WTC11 (cell line): ENCODE measurements at places on chromosomes 5 and 9.

- DNase-seq, result no peak
Measured at GRCh38 chr5:132853323-132853722, 12.9 kb downstream of the GDF9 start.

DNA sequence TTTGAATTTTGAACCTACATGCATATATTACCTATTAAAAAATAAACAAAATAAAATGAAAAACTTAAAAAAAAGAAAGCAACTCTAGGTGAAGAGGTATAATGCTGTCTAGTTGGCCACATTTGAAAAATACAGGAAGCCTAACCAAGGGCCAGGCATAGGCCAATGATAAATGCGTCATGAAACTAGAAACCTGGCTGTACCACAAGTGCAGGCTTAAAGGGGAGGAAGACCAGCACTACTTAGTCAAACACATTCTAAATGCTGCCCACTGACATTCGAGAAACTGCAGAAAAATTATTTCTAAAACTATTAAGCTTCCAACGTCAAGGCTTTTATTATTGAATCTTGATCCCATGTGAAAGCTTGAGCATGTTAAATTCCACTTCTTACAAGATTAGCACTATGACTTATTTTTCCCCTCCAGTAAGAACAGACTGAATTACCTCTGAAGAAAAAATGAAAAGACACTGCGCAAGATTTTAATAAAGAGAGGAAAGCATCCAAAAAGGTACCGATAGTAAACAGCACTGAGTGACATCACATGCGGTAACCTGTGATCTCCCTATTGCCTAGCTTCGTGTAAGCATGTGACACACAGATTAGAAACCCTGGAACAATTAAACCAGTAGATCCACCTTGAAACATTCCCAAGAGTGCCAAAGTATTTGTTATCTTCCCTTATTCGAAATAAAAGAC, 16.2 kb downstream of the CDC14B start:
- DNase-seq, result no peak

GRCh38 chr5:112685386-112685785, 52.3 kb upstream of the APC start:
- DNase-seq, result no peak

DNA sequence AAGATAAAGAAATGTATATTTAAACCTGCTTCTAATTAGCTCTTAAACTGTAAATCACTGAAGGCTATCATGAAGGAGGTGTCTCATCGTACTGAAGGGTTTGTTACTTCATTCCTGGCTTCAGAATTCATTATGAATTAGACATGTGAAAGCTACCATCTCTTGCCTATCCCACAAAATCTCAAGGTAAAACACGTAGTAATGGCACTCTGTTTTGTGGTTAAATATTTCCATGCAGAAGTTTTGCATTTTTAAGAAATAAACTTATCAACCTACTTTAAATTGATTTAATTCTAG, 490.7 kb upstream of the NUDT12 start:
- DNase-seq, result no peak

GRCh38 chr9:124210697-124211096, 47.1 kb upstream of the NEK6 start:
- no peak for DNase-seq

- DNase-seq, result no peak
Measured at GRCh38 chr5:113005454-113005853, 28.9 kb downstream of the DCP2 start.

GRCh38 chr9:84235511-84235910, 105.0 kb downstream of the SLC28A3 start:
- no peak for DNase-seq

DNA sequence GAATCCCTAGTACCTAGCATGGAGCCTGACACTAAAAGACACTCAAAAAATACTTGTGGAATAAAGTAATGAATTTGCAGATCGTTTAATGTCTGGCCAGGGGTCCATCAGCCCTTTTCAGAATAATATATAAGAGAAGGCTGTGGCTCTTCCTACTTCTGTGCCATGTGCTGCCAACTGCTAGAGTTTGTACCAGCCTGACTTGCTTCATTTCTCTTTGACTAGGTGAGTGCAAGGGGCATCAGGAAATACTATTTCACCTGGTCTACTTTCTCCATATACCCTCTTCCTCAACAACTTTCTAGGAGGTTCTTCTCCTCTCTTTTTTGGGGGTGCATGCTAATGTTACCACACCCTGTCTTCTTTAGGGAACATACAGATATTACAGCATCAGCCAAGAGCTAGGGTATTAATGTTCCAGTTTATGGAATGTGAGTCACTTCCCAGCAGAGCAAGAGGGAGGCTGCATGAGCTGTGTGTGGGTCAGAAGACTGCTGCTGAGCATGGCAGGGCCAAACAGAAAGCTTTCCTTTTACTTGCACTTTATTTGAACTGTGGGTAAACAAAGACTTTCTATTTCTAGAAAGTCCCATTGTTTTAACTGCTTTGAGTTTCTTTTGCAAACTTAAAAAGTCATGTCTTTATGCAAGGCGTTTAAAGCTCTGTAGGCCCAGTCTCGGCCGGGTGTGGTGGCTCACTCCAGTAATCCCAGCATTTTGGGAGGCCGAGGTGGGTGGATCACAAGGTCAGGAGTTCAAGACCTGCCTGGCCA, 158.9 kb downstream of the ADAMTSL1 start:
- DNase-seq, result no peak

DNA sequence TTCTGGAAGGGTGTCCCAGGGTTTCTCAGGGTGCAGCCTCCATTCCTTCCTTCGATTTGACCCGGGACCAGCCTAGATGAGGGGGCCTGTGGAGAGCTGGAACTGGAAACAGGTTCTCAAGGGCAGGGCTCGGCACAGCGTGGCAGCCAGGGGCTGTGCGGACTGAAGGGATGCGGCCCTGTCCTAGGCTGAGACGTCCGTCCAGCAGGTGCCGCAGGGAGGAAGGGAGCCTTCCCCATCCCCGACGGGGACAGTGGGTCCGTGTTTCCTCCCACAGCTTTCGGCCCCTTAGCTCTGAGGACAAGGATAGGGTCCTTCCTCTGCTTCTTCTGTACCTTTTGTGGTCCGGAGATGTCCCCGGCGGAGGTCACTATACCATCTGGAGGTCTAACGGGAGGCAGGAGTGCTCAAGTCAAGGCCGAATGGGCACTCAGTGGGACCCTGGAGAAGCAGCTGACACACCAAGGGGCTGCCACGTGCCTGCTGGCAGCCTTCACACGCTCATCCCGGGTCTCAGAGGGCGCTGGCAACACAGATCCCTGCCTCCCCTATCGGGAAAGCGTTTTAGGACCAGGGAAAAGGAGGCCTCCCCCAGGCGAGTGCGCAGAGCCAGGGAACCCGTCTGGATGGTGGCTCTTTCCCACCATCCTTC, 49.9 kb downstream of the USP20 start:
- DNase-seq, result peak; percentile 31

DNA sequence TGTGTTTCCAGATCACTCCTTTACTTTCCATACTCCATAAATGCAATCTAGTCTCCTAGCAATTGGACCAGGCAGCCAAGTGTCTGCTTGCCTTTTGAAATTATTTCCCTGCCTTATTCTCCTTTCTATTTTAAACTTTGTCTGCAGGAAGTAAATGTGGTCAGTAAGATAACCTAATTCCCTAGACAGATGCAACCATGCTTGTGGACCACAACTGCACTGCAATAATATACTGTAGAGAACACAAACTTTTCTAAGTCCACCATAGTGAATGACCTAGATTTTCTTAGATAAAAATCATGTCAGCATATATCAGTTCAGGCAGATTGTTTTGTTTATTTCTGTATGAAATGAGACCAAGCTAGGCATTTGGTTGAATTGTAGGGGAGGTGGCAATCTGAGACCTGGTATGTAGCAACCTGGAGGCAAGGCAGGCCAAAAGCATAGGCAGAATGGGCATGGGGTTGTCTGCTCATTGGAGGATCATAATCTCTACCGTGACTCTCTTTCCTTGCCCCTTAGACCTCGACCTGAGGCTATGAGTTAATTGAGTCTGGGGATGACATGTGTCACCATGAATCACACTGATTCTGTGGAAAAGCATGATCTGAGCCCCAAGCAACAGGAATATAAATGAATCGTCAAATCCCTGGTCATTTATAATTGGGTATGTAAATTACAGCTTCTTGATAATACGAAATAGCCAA, 20.7 kb downstream of the ACTL7B start:
- no peak for DNase-seq

DNA sequence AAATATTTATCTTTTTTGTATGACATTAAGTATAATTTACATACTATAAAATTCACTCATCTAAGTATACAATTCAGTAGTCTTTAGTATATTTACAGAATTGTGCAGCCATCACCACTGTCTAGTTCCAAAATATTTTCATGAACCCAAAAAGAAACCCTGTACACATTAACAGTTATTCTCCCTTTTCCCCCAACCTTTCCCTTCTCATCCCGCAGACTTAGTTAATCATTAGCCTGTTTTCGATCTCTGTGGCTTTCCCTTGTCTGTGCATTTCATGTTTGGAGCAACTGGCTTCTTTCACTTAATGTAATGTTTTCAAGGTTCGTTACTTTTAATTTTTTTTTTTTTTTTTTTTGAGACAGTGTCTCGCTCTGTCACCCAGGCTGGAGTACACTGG, 37.5 kb downstream of the MTREX start:
- DNase-seq, result no peak

DNA sequence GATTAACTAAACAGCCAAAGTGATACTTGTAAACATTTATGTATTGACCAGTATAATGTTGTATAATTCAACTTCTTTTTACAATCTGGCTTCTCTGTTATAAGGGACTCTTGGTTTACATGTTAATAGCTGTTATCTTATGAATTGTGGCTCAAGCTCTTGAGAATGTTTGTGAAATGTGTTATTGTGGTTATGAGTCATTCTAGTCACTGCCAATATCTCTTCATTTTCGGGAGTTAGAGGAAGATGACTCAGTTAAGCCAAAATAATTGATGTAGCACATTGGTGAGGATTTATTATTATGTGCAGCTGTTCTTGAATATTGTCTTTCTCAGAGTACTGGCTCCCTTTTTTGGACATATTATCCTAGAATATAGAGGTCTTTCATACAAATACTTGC, 655.2 kb upstream of the RIOK2 start:
- DNase-seq, result no peak

DNA sequence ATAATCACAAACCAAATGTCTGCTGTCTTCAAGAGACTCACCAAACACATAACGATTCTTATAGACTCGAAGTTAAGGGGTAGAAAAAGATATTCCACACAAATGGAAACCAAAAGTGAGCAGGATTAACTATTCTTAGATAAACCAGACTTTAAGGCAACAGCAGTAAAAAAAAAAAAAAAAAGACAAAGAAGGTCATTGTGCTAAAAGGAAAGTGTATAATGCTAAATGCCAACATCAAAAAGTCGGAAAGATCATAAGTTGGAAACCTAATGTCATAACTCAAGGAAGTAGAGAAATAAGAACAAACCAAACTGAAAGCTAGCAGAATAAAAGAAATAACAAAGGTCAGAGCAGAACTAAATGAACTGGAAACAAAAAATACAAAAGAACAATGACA, 714.6 kb downstream of the SEMA5A start:
- DNase-seq, result no peak

GRCh38 chr9:2087500-2088313, 72.6 kb downstream of the SMARCA2 start:
- no peak for DNase-seq

GRCh38 chr5:6412811-6413210, 34.5 kb upstream of the MED10 start:
- DNase-seq, result no peak

DNA sequence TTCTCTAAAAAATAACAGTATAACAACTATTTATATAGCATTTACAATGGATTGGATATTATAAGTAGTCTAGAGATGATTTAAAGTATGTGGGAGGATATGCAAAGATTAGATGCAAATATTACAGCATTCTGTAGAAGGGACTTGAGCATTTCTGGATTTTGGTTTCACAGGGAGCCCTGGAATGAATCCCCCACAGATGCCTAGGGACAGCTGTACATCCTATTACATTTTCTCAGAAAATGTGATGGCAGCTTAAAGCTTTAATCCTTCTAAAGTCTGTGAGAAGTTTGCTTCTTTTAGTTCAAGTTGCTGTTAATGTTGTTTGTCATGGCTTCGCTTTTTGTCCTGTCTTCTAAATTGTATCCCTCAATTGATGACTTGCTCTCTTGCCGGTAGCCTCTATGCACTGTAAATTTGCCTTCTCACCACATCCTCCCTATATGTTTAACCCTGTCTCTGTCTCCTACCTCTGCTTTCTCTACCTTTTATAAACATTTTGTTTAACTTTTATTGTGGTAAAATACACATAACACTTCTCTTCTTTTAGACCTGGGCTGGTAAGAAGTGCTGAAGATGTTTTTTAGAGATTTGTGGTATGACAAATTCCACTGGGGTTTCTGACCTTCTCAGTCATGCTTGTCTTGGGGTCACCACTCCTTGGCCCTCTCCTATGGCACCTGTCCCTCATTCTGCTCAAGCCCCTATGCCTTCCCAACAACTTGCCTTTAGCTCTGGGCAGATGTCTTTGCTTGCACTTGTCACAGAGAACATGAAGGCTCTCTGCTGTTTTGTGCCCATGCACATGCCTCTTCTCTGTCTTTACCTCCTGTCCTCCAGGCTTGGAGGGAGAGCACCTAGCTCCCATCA, 37.9 kb downstream of the LNPEP start:
- no peak for DNase-seq

DNA sequence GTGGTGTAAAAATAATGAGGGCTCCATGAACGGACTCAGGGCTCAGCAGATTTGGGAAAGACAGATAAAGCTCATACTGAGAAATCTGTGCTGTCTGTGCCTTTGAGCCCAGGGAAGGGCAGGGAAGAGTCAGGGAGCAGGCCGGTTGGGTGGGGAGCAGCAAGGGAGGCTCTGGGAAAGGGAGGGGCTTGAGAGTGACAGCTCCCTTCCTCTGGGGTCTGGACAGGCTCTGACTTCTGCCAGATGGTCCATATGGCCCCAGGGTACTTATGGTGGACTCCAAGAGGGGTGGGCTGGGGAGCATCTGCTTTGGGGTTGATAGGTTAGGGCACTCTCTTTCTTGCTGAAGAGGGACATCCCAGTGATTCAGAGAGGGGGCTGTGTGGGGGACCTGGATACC, 2.1 kb downstream of the NPR2 start:
- DNase-seq, result no peak

DNA sequence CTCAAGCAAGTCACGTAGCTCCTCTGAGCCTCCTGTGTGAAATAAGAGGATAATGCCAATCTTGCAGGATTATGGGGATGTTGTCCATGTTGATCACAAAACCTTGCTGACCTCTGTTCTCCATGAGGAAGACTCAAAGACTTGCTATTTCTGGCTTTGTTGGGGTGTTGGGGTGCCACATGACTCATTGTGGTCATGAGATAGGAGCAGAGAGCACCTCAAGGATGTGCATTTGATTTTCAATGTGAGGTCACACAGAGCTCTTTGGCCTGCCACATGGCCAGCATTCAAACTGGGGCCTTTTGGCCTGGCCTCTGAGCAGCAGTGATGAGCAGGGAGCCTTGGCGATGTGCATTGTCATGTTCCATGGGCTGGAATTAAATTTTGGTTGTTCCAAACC, 380.3 kb downstream of the GADD45G start:
- no peak for DNase-seq
